Endodermal cell (in vitro differentiated cells): ENCODE measurements at places on chromosomes 2 and 18.

DNA sequence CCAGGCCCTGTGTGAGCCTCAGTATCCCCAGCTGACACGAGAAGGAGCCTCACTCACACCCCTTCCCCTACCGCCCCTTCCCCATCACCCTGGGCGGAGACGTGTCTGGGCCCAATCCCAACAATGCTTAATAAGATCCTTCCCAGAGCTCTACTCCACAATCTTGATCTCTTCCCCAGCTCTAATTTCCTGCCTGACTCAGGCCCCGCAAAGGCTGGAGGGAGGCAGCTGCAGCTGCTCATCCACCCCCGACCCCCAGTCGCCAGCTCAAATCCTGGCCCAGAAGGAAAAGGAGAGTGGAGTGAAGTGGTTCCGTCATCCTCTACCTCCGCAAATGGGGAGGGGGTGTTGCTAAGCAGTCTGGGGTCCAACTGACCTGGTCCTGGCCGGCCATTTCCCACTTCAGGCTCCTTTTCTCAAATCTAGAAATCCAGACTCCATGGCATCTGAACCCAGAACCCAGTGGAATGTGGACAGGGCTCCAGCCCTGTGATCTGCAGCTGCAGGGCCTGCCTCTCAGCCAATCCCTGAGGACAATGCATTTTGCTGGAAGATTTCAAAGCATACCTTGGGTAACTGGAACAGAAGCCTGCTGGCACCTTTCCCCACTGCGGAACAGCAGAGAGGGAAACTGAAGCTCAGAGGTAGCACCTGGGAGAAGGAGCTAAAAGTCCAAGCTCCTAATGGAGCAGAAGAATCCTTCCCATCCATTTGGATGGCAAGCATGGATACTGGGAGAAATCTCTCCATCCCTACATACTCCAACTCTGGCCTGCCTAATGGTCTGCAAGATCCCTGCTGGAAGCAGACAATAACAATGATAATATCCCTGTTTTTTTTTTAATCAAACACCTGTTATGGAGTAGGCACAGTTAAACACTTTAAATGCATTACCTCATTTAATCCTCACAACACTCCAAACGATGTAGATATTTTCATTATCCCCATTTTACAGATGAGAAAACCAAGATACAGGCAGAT, 5.6 kb upstream of the TNS1 start:
- H3K4me1 ChIP-seq: no peaks in the 10 kb centered on the region
- DNase-seq: no peak
- H3K27me3 ChIP-seq: peaks cover 38% of the 10 kb centered on the region
- H3K36me3 ChIP-seq: no peaks in the 10 kb centered on the region

DNA sequence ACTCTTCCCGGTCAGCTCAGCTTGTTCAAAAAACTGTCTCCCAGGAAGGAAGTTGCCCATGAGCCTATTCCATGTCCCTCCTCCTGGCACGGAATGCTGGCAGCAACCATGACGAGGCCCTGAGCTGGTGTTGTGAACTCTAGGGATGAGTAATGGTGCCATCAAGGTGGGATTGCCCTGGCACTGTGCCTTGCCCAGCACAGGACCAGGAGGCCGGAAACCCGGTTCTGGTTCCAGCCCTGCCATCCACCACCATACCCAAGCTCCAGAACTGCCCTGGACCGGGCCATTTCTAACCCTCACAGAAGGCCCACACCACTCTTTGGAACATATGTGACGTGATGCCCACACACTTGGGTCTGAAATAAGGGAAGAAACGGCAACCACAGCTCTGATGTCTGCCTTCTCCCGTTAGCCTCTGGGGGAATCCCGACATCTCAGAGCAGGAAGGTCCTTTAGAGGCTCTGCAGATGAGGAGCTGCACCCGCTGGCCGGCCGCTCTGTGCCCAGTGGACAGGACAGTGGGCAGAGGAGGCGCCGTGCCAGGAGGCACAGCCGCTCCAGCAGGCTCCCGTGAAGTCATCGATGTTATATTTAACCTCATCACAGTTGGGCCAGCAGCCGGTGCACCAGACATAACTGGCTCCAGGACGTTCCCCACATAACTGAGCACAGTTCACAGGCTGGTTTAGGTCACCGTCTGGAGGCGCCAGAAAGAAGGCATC, 462.1 kb upstream of the ID2 start:
- no peak overlapping the region for H3K27ac ChIP-seq
- H3K27me3 ChIP-seq: no peaks in the 10 kb centered on the region
- H3K4me3 ChIP-seq: no peak overlapping the region
- DNase-seq: no peak
- no peaks in the 10 kb centered on the region for H3K36me3 ChIP-seq

- no peak overlapping the region for H3K27ac ChIP-seq
- DNase-seq: no peak
- H3K36me3 ChIP-seq: peaks cover 96% of the 10 kb centered on the region
- H3K4me1 ChIP-seq: peaks cover under 1% of the 10 kb centered on the region
- no peak overlapping the region for H3K4me3 ChIP-seq
Observed at GRCh38 chr2:216117561-216118340, 8.6 kb downstream of the XRCC5 start.

GRCh38 chr2:128395196-128395595, 76.5 kb upstream of the HS6ST1 start:
- H3K27me3 ChIP-seq: no peaks in the 10 kb centered on the region
- peaks cover 2% of the 10 kb centered on the region for H3K4me1 ChIP-seq
- no peak overlapping the region for H3K4me3 ChIP-seq
- no peak overlapping the region for H3K27ac ChIP-seq
- H3K36me3 ChIP-seq: no peaks in the 10 kb centered on the region

DNA sequence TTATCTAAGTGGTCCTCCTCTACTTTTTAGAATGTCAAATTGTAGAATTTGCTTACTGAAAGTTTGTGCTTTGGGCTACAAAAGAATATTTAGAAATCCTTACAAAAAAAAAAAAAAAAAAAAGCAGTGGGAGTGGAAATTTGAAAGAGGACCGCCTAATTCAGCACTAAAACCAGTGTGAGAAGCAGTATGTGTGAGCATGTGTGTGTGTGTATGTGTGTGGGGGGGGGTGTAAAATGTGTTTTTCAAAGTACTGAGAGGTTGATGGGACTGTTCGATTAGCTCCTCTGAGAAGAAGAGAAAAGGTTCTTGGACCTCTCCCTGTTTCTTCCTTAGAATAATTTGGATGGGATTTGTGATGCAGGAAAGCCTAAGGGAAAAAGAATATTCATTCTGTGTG, at the start of gene VIT:
VIT (plus strand) TSS at position 175 of the 400 bp plus-strand sequence. CDS start 19,664 bp downstream, outside the sequence.
- no peak for DNase-seq
- H3K27ac ChIP-seq: no peak within 1 kb of the TSS
- H3K4me1 ChIP-seq: peaks cover 5% of the 10 kb centered on the region

- no peak overlapping the region for H3K27ac ChIP-seq
- H3K4me3 ChIP-seq: no peak overlapping the region
- H3K27me3 ChIP-seq: no peaks in the 10 kb centered on the region
- no peaks in the 10 kb centered on the region for H3K4me1 ChIP-seq
- DNase-seq: peak; percentile 66
Observed at GRCh38 chr2:241617431-241618154, 19.4 kb downstream of the THAP4 start.

DNA sequence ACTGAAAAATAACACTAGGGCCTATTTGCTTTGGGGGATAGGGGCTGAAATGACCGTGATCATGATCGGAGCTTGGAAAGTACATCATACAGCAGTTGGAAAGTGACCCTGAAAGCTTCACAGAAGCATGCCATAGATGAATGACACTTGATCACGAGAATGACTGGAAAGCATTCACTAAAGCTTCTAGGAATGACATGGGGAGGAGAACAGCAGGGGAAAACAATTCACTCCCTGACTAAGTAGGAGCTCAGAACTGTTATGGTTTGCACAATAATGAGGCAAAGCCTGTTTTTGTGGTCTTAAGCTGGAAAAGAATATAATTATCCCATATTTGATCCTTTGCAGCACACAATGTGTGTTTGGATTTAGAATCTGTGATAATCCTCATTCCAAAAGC, 237.5 kb downstream of the NOL4 start:
- H3K4me1 ChIP-seq: no peaks in the 10 kb centered on the region
- no peak overlapping the region for H3K4me3 ChIP-seq
- no peaks in the 10 kb centered on the region for H3K36me3 ChIP-seq
- no peak overlapping the region for H3K27ac ChIP-seq
- no peaks in the 10 kb centered on the region for H3K27me3 ChIP-seq

GRCh38 chr2:60555066-60555782, 1.8 kb upstream of the BCL11A start:
- no peaks in the 10 kb centered on the region for H3K36me3 ChIP-seq
- no peaks in the 10 kb centered on the region for H3K4me1 ChIP-seq
- H3K27ac ChIP-seq: no peak overlapping the region
- DNase-seq: peak; percentile 85
- peaks cover 60% of the 10 kb centered on the region for H3K27me3 ChIP-seq

DNA sequence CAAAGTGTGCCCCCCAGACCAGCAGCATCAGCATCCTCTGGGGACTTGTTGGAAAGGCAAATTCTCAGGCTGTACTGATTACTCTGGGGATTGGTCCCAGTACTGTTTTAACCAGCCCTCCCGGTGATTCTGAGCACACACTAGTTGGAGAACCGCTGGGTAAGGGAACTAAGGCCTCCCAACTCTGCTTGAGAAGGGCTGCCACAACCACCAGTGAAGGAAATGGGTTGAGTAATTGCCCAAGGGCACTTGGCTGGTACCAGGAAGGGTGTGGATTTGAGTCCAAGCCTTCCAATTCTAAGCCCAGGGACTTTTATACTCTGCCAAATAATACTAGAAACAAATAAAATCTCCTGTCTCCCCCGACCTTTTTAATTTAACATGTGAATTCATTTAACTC, 219.9 kb downstream of the SETBP1 start:
- H3K4me3 ChIP-seq: no peak overlapping the region
- no peaks in the 10 kb centered on the region for H3K27me3 ChIP-seq
- DNase-seq: no peak
- H3K4me1 ChIP-seq: peaks cover 3% of the 10 kb centered on the region
- H3K36me3 ChIP-seq: no peaks in the 10 kb centered on the region

DNA sequence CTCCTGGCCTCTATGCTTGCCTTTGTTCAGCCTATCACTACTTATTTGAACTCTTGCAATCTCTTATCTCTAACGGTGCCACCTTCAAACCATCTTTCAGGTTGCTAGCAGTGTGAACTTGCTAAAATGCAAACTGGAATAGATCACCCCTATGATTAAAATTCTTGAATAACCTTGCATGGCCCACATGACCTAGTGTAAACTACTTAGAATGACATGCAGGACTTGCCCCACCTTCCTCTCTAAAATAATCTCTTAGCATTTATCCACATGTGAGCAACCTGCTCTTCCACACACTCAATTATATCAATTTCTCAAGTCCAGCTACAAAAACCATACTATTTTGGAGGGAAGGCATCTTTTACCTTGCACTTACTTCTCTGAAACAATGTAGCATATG, 137.6 kb downstream of the ETAA1 start:
- no peak overlapping the region for H3K4me3 ChIP-seq
- DNase-seq: no peak
- H3K27me3 ChIP-seq: no peaks in the 10 kb centered on the region
- no peak overlapping the region for H3K27ac ChIP-seq
- no peaks in the 10 kb centered on the region for H3K36me3 ChIP-seq

DNA sequence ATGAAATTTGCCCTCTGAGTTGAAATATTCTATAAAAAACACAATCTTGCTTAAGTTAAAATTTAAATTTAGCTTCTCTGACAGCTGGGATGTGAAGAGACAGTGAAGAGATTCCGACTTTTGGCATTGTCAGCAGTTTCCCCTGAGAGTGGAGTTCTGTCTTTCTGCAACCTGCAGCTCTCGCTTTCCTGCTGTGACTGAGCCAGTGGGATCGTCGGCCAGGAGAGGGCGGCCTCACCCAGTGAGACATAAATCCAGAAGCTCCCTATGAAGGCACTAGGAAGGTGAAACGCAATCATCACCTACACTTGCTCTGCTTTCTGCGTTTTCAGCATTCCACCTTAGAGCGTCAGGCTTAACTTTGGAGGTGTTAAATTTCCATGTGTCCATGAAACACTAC, 75.4 kb upstream of the HNMT start:
- peak; percentile 90 for DNase-seq
- no peak overlapping the region for H3K4me3 ChIP-seq
- H3K4me1 ChIP-seq: peaks cover 4% of the 10 kb centered on the region
- no peaks in the 10 kb centered on the region for H3K27me3 ChIP-seq

- H3K4me1 ChIP-seq: no peaks in the 10 kb centered on the region
- no peak overlapping the region for H3K27ac ChIP-seq
- H3K36me3 ChIP-seq: no peaks in the 10 kb centered on the region
Observed at GRCh38 chr2:230602562-230603230, 109.9 kb upstream of the CAB39 start.

DNA sequence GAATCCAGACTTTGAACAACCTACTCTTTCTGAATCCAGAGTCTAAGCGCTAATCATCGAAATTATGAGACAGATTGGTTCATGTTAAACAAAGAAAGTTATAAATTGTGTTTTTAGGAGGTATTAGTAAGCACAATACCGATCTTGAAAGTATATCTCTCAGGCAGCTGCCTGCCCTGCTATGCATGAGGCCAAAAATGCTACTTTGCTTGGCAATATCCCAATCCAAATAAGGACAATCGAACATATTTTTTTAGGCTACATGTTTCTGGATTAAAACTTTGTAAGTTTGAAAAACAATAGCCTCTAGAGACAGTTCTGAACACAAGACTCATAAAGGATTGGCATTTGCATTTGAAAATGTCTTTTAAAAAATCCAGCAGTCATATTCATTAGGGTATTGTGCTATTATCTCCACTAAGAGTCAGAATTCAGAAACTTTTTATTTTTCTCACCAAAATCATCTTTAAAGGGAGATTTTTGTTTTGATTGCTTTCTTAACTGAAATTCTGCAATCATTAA, 167.1 kb downstream of the PDE1A start:
- no peaks in the 10 kb centered on the region for H3K4me1 ChIP-seq
- no peak overlapping the region for H3K4me3 ChIP-seq
- no peak overlapping the region for H3K27ac ChIP-seq
- H3K36me3 ChIP-seq: no peaks in the 10 kb centered on the region
- DNase-seq: no peak
- H3K27me3 ChIP-seq: no peaks in the 10 kb centered on the region
